ENCODE measurements at places on chromosomes 7 and 10. TPM values are rescaled to one million over a fixed set of nuclear protein-coding genes. Genes with fewer than 3 reads are reported as not detected.

Gene C10orf62
- total RNA-seq: 0.23 TPM

Gene LRRC4
- not detected for total RNA-seq

Gene FANK1
- total RNA-seq: 4.6 TPM

Gene SEMA3A
- 18.1 TPM for total RNA-seq

Gene NKX1-2
- total RNA-seq: not detected

Data from smooth muscle cell of the umbilical artery (primary cell).